ENCODE measurements at places on chromosomes 5 and 9. TPM values are rescaled to one million over a fixed set of nuclear protein-coding genes. Genes with fewer than 3 reads are reported as not detected.

DNA sequence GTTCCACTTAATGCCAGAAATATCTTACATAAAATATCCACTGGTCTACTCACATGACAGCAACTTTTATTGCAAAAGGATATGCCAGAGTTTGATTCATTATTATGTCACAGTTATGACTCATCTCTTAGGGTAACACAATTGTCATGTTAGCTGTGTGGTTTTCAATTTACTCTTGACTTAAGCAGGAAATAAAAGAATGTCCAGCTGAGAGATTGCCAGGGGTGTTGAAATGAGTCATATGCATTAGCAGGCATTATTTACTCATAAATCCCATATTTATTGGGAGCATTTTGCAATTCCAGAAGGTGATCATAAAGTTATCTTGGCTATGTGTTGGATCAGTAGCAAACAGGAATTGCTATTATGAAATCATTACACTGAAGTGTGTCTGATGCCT is 1164.6 kb upstream of the CDH18 start:
- no peak for DNase-seq

- no peak for DNase-seq
Observed at GRCh38 chr5:83548581-83548980, 77.0 kb downstream of the VCAN start.

DNA sequence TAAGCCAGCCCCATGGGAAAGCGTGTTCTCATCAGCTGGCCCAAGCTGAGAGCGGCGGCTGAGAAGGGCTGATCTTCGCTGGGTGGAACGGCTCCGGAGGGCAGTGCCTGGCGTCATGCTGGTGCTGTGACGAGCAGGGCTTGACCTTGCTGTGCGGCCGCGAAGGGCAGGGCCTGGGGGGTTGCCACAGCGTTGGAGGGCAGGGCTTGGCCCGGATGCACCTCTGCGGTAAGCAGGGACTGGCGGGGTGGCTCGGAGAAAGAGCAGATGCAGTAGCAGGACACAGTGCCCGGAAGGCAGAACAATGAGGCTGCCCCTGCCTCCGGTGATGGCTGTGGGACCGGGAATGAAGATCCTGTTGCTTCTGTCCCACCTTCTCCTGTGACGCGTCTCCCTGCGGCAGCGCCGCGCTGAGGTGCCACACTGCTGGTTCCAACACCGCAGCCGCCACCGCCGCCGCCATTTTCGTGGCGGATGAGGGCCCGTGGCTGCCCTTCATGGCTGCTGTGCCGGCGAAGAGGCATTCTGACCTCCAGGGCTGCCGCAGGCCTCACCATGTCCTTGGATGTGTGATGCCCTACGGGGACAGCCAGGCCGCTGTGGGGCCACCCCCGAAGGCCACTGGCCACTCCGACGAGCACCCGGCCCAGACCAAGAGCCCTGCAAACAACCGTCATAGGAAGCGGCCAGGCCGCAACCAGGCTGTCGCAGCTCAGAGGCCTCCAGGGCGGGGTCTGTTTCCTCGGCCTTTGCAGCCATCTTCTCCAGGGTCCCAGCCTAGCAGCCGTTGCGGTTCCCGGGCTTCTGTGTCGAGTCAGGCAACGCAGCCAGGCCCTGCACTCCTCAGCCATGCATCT is 890.5 kb upstream of the CTNND2 start:
- no peak for DNase-seq

DNA sequence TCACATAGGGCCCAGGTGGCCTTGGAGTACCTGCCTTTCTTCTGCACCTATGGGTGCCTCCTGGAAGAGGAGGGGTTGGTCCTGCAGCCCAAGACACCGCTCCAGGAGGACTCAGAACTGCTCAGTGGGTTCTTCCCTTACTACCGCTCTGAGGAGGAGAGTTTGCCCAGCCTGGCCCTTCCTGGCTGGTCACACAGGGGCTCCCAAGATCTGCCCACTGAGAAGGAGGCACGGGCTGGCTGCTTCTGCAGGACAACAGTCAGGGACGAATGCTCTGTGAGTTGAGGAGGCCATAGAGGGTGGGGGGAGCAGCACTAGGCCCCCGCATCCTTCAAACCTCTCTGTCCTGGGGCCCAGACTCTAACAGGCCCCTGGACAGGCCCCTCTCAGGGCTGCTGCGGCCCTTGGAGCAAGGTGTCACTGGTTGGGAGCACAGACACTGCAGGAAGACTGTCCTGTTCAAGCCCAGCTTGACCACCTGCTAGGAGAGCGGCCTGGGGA is 9.9 kb upstream of the SLC25A48 start:
- DNase-seq, result no peak

DNA sequence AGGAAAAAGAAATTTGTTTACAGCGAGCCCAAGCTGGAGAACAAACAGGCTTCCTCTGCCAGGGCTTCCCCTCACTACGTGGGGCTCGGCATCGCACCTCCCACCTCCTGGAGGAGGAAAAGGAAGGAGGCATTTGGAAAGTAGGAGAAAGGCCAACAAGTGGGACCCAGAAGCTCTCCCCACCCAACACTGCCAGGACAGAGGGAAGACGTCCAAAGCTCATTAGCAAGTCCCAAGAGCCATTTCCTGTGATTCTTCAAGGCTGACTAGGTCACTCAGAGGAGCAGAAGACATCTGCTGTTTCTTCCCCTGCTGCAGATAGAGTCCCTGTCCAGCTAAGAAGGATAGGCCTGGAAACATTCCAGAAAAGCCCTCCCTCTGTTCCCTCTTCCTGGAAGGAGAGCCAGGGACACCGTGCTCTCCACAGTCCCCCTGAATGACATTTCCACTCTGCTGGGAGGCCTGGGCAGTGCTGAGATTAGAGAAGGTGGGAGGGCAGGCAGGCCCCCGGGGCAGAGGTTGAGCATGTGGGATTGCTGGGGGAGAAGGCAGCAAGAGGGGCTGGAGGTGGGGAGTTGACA is 57.0 kb upstream of the NEURL1B start:
- DNase-seq, result no peak

The PCDHB12 gene
- total RNA-seq, result 1.4 TPM

The OCLN gene
- total RNA-seq, result 96.9 TPM

DNA sequence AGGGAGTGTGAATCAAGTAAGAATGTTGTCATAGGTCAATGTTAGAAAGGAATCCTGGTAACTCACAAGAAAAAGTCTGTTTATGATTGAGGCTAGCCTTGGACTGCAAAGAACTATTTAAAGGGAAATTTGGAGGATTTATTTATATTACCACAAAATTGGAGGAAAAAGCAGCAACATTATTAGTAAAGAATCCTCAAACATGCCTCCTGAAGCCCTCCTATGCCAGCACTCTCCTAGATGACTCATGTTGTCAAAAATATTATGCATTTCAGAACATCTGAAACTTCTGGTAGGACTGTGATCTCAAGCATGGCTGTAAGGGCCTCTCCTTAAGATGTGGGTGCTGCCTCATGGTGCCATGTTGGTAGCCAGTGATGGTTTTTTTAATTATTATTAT is 628.5 kb downstream of the CHSY3 start:
- no peak for DNase-seq

GRCh38 chr9:16680975-16681651 is 189.4 kb downstream of the BNC2 start:
- no peak for DNase-seq

The OMD gene
- total RNA-seq, result 0.80 TPM

The IGFBPL1 gene
- not detected for total RNA-seq
